Activated CD4-positive, alpha-beta T cell treated with anti-CD3 and anti-CD28 coated beads, Interleukin-2, amount 50 U/mL, for 1 hour (primary cell): ENCODE measurements at places on chromosomes 12 and 14.

DNA sequence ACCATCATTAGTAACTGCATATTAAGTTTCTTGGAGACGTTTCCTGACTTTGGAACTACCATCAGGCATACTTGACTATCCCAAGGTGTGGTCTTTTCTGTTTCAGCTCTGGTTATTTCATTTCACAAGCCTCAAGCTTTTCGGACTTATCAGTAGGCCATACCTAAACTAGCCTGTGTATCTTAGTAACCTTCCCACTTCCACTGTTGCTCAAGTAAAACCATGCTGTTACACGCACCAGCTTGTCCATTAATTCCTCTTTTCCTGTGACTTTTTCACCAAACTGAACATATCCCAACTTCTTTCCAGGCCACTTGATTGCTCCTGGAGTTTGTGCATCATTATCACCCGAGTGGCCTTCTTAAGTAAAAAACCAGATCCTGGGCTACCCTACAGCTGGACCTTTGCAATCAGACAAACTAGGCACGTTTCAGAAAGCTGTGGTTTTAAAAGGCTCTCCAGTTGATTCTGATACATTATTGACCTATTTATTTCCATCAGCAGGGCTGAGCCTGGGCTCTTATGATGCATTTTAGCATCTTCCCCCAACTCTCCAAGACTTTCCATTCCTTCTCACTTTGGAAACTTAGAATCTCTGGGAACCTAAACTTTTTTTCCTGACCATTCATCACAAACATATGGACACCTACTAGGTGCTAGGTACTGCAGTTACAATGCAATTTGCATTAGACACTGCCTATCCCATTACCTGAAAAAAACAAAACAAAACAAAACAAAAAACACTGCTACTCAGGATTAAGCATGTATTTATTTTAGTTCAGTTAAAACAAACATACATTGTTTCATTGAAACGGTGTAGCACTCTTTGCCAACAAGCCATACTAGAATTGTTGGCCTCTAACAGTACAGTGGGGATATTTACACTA is 14.9 kb downstream of the SLC38A2 start:
- no peak for DNase-seq

DNA sequence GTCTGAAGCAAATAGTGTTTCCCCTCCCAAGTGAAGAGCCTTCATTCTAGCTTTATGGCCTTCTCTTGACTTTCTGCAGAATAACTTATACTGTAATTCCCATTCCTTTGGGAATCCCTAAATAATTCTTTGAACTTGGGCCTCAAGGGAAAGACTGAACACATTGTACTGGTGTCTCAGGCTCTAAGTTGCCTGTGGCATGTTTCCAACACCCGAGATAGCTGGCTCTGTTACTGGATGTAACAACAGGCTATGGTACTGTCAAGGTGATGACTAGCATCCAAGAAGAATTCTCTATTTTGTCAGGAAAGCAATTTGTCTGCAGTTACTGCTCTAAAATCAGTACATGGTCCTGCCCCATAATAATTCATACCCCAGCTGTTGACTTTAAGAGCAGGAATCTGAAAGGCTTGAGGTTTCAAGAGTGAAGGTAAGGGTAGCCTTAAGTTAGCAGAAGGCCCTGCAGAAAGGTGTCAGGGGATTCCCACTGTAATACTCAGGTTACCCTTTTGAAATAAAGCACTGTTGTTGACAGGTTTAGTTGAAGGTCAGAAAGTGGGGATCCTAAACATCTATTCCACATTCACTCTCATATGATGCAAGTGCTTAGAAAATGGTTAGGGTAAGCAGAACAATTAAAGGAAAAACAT is 5.2 kb downstream of the GPX2 start:
- no peak for DNase-seq

DNA sequence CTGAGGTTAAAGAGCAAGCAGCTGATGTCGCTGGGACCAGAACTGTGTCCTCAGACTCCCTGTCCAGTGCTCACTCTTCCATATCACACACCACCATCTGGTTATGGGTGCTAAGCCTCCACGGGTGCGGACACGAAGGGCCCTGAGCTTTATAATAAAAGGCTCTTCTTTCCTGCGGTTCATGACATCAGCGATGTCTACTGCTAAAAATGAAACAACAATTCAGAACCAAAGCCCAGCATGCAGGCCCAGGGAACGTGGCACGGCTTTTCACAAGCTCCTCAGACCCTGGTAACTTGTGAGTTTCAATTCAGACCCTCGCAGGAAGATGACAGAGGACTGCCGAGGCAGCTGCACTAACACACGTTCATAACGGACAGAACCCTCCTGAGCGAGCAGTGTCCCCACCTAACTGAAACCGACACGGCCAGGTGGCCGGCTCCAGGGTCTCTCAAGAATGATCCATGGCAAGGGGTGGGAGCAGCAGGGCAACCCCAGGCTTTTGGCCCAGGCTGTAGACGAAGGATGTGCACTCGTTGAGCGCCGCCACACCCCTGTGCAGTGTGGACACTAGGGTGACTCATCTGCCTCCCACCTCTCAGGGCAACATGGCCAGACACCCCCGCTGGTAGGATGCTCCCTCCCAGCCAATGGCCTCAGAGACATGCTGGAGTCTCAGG is 180.3 kb downstream of the CALM1 start:
- no peak for DNase-seq

DNA sequence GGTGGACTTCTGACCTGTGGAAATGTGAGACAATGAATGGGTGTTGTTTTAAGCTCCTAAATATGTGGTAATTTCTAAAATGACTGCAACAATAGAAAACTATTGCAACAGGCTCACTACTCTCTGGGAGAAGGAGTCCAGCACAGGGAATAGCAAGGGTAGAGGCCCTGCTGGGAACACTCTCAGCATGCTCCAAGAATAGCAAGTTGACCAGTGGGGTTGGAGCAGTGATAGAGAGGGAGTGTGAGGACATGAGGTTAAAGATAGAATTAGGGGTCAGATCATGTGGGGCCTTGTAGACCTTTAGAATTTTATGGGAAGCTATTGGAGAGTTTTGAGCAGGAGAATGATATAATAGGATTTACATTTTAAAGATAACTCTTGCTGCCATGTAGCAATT is 346.7 kb upstream of the CCDC196 start:
- DNase-seq = no peak

- no peak for DNase-seq
Measured at GRCh38 chr14:71770431-71770830, 161.8 kb upstream of the RGS6 start.

DNA sequence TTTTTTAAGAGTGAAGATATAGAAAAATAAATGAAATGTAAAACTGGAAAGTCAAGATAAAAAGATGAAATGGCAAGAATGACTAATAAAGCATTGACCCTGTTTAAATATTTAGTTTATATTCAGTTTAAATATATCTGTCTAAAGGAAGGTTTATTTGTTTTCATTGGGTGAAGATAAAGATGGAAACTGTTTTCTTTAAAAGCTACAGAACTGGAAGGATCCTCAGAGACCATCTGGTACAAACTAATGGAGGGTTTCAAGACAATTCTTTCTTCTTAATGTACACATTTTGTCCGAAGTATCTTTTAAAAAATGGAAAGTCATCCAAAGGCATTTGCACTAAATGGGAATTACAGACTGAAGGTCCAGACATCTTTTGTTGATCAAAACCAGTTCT is 142.6 kb downstream of the EPS8 start:
- no peak for DNase-seq

DNA sequence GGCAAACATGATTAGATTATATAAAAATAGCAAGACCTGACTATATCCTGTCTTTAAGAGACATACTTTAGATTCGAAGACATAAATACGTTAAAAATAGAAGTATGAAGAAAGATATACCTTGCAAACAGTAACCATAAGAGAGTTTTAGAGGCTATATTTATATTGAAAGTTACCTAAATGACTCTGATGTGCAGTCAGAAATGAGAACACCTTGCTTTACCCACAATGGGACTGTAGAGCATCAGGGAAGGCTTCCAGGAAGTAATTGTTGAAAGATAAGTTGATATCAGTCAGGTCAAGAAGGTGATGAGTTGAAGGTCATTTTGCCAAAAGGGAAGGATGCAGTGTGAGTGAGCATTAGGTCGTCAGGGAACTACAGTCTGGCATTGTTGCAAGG is 110.2 kb downstream of the NEDD1 start:
- no peak for DNase-seq

DNA sequence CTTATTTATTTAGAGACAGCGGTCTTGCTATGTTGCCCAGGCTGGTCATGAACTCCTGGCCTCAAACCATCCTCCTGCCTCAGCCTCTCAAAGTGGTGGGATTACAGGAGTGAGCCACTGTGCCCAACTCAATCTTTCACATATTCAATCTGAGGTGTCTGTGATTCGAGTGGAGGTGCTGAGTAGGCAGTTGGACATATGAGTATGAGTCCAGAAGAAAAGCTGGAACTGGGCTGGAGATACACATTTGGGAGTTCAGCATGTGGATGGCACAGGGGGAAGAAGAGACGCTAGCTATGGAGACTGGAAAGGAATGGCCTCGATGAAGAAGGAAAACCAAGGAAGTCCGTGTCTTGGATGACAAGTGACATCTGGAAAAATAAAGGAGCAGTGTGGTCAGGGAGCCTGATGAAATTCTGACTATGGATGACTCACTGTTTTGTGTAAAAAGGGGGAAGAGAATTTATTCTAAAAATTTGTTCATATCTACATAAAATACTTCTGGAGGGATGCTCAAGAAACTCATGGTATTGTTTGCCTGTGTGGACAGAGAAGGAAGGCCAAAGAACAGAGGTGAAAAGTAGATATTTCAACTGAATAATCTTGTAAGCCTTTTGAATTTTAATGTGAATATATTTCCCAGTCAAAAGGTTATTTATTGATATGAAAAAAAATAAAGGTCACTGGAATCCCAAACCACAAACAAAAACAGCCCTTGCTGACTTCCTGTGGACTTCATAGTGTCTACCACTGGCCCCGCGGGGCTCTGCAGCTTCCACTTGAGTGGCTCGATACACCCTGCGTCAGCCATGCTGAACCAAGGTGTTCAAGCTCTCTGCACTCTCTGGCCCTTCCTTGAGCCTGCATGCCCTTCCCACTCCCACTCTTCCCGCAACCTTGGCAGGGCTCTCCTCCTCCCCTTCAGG is 8.9 kb upstream of the LTA4H start:
- no peak for DNase-seq

GRCh38 chr12:30939234-30939633 is 12.7 kb downstream of the TSPAN11 start:
- no peak for DNase-seq

- DNase-seq = no peak
Measured at GRCh38 chr12:124663771-124664366, 96.5 kb upstream of the NCOR2 start.

DNA sequence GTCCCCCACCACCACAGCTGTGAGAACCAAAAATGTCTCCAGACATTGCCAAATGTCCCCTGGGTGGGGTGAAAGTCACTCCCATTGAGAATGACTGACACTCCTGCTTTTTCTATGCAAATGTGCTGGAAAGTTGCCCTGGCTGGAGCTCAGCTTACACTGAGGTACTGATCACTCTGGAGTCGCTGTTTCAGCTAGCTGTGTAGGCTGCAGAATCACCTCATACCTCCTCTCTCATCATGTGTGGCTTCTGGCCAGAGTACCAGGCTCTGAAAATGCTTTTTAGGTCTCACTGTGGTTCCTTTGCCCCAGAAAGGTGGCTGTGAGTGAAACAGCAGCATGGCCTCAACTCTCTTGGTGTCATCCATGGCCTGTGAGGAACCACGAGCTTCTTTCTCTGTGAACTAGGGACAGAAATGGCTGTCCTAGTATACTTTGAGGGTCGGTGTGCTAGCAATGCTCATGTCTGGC is 414.4 kb downstream of the DPF3 start:
- no peak for DNase-seq

- DNase-seq = no peak
Measured at GRCh38 chr12:74264692-74265091, 272.9 kb upstream of the ATXN7L3B start.

GRCh38 chr12:30880061-30880460 is 46.5 kb upstream of the TSPAN11 start:
- DNase-seq = no peak

DNA sequence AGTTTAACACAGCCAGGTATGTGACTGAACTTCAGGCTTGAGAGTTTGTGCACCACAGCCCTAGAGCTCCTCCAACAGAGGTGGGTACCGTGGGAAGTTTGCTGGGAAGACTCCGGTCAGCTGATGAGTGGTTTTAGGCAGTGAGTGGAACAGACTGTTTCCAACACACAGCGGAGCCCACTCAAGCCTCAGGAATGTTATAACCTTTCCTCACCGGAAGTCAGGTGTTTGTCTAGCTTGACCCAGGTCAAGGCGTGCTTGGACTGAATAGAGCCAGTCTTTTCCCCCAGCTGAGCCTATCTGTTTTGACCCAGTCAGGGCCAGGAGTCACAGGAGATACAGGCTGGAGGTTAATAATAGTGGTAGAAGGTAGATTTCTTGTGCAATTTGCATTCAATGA is 138.4 kb upstream of the PARP11 start:
- no peak for DNase-seq

DNA sequence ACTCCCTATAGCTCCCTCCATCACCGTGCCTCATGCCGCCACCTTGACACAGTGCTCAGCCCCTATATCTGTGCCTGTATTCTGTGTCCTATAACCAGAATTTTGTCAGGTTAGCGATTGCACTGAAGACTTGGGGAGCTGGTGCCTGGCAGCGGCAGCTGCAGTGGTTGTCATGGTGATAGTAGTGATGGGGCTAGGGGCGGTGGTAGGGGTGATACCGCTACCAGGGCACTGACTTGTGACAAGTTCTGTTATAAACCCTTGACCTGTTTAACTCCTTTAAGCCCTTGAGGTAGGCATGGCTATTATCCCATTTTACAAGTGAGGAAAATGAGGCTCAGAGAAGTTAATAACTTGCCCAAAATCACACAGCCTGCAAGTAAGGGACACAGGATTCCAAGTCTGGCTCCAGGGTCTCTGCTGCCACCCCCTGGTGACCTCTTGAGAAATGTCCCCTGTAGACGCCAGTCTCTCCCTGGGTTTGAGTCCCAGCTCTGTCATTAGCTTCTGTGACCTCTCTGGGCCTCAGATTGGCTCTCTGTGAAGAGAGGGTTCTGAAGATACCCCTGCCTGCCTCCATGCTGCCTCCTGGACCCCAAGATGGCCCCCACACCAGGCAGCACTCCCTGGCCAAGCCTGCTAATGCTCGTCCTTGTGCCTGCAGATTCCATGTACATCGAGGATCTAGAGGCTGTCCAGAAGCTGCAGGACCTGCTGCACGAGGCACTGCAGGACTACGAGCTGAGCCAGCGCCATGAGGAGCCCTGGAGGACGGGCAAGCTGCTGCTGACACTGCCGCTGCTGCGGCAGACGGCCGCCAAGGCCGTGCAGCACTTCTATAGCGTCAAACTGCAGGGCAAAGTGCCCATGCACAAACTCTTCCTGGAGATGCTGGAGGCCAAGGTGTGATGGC is 121.9 kb downstream of the ESRRB start:
- DNase-seq = no peak

DNA sequence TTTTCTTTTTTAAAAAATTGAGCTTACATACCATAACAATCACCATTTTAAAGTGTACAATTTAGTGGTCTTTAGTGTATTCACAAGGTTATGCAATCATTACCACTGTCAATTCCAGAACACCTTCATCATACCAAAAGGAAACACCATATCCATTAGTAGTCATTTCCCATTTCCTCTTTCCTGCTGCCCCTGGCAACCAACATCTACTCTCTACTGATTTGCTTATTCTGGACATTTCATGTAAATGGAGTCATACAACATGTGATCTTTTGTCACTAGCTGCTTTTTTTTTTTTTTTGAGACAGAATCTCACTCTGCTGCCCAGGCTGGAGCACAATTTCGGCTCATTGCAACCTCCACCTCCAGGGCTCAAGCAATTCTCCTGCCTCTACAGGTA is 66.8 kb upstream of the CFL2 start:
- no peak for DNase-seq
